SK-MEL-5 (cell line): ENCODE measurements at places on chromosomes 11 and 22.

DNA sequence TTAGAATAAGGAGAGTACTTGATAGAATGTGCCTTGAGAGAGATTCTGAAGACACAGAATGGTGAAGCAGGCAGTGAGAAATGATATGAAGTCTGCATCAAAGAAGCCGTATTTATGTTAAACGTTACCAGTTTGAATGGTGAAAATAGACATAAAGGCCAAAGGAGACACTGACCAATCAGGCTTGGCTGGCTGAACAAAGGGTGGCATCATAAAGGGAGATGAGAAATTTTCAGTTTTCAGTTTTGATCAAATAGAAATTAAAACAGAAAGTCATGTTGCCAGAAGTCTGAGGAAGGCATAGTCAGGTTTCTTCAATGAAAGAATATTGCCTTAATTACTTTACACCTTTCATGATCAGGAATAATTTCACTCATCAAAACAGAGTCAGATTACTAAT is 6.6 kb downstream of the OR51F1 start:
- no peak for DNase-seq

DNA sequence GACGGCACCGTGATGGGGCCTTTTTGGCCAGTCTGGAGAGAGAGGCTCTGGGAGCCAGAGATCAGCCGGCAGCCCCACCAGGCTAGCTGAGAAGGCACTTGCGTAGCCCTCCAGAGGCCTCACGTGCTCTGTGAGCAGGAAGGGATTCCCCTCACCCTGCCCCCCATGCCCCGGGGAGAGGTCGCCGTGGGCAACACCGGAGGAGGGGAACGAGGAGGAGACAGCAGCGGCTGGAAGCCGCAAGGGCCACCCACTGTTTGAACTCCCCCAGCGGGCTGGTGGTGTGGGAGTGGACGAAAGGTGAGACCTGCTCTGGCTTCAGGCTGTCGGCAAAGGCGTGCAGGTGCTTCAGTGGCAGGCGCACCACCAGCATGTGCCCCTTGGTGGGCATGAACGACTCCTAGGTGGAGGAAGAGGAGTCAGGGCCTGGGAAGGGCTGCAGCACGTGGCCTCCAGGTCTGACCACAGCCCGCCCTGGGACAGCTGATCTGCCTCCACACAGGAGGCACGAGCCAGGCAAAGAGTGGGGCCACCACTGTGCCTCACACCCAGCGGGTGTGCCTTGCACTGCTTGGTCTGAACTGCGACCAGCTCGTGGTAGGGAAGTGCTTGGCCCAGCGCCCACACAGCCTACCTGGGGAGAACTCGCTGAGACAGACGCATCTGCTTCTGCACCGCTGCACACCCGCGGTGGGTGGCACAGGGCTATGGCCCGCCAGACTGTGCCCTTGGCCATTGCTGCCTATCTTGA is 99.9 kb downstream of the MED15 start:
- no peak for DNase-seq

DNA sequence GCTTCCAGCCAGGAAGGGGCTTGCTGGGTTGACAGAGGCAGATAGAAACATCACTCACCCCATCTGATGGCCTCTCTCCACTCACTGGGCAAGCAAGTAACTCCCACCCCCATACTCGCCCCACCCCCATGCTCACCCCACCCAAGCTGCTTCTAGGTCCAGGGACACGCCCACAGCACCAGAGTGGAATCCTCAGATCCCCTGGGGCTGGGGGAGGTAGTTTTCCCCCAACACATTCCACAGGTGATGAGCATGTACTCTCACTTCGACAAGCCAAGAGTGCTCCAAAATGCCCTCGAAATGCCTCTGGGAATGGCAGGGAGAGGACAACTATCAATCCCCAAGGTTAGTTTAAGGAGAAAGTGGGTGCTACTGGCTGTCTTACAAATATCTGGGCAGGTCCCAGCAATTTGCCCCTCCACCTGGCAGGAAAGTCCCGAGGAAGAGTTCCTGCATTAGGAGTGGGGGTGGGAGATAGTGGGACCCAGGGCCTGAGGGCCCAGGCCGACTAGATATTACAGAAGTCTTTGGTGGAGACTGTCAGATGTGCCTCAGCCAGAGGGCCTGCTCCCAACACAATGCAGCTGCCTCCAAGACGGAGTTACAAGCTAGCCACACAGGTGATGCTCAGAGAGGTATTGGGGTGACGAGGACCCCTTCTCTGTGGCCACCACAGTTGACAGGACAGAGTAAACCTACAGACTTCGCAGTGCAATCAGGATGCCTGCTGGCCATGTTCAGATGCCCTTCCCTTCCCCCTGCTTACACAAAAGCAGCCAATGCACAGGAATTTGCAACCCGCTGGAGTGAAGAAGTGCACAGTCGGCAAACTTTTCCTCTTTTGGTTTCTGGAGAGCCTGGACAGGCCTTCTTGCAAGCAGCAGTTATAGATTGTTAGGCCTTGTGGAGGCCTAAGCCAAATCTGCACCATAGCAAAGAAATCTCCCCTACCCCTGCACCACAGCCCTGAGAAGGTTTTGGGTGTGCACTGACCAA is 2.9 kb upstream of the LMO1 start:
- no peak for DNase-seq

GRCh38 chr11:129743112-129743815 is 72.4 kb upstream of the TMEM45B start:
- no peak for DNase-seq

DNA sequence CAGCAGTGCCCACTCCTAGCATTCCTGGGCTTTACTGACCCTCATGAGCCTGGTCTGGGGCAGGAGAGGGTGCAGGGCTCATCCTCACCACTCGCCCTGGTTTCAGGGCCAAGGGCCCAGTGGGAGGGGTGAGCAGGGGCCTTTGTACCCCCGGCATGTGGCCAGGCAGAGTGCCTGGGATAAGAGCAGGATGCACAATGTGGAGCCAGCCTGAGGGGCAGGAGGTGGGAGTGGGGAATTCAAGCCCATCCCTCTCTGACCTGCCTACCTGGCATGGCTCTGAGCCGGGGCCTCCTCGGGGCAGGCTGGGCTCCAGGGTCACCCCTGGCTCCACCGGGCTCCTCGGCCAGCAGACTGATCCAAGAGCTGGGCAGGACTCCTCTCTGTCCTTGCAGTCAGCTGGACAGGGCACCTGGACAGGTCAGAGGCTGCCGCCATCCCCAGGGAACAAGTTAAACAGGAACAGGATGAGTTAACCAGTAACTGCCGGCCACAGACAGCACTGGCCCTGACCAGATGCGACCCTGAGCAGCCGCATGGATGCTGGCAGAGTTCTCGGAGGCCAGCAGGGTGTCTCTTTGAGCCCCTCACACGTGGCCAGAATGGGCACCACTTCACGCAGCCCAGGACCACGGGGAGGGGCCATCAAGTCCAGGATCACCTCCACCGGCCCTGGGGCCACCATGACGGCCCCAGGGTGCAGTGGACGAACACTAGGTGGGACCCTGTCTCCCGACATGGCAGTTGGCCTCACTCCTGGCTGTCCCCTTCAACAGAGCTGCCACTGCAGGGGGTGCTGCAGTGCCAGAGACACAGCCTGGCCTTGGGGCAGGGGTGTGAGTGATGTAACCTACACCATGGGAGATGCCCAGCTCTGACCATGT is 5.0 kb downstream of the SIGIRR start:
- DNase-seq, result no peak

DNA sequence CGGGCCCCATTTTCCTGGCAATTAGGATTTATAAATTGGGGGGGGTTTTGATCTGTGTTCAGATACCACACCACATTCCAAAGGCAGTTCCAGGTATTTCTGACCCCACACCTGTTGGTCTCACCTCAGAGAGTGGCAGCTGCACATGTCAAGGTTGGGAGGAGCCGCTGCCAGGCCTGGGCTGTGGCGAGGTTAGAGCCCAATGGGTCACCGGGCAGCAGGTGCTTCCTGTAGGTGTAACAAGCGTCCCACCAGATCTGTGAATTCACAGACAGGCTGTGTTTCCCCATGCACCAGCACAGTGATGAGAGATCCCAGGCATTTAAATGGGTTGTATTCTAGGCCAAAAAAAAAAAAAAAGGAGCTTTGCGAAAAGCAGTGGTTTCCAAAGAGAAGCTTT is 58.6 kb downstream of the CABIN1 start:
- DNase-seq, result no peak

GRCh38 chr11:27977527-27977926 is 130.4 kb downstream of the KIF18A start:
- no peak for DNase-seq
